ENCODE measurements at places on chromosomes 2 and 18.

DNA sequence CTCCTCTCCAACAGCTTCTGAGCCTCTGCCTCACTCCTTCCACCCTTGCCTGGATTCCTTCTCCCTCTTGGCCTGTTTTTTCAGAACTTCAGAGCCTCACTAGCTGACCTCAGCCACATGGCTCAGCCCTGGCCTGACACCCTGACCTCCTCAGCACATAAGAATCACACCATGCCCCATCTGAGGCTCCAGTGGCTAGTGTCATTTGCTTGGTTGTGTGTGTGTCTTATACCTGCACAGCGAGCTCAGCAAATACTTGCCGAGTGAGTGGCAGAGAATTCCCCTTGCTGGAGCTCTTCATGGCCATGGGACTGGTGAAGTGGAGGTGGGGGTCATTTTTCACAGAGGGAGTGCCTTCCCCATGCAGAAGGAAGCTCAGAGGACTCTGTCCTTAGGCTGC is 70.2 kb downstream of the CELF4 start:
- DNase-seq: no peak

DNA sequence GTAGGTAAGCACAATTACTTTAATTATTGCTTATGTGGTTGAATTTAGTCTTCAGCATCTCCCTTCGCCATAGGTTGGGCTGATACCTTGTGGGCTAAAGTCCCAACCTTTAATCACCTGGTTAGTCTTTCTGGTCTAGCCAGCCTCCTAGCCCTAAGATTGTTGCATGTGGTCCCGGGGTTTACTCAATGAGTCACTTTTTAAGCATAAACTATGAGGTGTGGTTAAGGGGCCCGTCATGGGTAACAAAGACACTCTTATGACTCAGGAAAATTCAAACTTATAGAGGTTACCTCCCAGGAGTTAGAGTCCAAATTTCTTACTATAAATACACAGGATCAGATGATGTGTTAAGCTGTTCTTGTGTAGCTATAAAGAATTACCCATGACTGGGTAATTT is 841.6 kb downstream of the TRIB2 start:
- no peak for DNase-seq

DNA sequence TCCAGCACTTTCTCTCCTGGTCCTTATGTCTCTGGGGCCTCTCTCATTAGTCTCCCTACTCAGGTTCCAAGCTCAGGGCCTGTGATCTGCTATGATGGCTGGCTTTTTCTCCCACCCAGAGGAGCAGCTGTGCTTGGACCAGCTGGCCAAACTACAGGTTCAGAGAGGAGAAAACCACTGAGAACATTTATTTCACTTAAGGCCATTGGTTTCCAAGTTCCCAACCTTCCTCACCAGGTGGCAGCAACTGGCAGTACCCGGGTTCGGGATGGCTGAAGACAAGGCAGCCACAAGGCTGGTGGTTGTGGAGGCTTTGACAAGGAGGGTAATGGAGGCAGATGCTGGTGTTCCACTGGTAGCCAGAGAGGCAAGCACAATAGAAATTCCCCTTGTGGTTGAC is 29.9 kb upstream of the SELENOI start:
- DNase-seq: no peak

DNA sequence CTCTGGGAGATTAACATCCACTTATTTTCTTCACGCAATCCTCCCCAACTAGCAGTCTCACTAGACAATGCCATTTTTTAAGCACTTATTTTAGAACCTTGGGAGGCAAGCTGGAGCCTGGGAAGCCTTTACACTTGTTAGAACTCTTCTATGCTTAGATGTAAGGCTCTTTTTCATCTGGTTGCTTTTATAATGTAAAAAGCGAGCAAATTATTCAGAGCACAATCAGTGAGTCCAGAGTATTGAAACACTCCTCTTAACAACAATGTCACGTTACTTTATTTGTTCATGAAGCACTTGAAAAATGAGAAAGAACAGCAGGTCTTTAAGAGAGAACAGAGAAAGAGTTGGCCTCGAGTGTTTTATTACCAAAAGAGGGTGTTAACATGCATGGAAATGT is 84.1 kb upstream of the SLC8A1 start:
- no peak for DNase-seq

GRCh38 chr2:216689397-216689796 is 6.0 kb downstream of the IGFBP5 start:
- no peak for DNase-seq

DNA sequence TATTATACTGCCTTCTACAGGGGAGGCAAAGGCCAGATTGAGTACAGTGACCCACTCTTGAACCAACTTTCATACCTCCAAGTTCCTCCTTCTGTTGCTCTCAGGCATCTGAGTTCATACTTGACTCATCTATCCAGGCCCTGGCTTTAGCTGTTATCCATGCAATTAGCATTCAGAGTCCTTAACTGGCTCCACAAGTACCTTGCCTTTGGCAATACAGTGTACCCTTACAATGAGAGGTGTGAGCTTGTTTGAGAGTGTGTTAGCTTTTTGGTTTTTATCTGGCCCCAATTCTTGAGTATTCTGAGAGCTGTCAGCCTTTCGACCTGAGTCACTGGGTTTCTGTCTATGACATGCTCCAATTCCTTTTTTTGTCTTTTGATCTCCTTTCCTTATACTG is 60.2 kb downstream of the EHD3 start:
- no peak for DNase-seq

GRCh38 chr2:199341123-199341522 is 116.6 kb downstream of the SATB2 start:
- DNase-seq: no peak

DNA sequence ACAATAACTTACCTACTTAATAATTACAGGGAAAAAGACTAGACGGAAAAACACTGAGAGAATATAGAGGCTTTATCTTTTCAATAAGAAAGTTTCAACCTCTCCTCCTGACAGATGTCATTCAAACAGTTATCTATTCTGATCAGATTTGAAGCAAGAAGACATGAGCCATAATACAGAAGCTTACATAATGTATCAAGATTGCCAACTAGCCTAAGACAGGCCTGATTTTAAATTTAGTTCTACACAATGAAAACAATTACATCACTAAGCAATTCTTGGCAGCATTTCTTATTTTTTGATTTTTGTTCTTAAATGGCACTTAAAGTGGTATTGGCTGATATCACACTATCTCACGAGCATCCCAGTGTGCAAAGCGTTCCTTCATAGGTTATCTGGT is 41.6 kb downstream of the GPR155 start:
- DNase-seq: no peak
